ENCODE measurements at places on chromosomes 6 and 20.
A peak's percentile ranks its signal among the peaks of the same experiment; 100 is the strongest.

- peak; percentile 86 for DNase-seq
Measured at GRCh38 chr6:148538261-148539190, 195.9 kb downstream of the SASH1 start.

DNA sequence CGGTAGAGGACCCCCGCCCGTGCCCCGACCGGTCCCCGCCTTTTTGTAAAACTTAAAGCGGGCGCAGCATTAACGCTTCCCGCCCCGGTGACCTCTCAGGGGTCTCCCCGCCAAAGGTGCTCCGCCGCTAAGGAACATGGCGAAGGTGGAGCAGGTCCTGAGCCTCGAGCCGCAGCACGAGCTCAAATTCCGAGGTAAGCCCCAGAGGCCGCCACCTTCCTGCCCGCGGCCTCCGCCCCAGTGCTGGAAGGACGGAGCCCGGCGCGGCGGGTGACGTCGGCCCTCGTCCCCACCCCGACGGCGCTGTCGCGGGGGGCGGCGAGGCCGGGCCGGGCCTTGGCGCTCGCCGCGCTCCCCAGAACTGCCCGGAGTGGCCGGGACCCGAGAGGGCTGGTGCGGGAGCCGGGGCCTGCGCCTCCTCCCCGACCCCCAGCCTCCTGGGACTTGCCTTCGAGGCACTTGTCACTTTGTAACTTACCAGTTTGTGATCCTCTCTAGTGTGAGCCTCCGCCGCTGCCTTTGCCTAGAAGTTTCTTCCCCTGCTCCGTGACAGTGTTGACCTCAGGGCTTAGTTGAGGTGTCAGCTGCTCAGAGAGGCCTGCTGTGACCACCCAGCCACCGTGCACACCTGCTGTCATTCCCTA is 417 bp downstream of the VAPB start:
- DNase-seq, result peak; percentile 49

GRCh38 chr6:62465206-62465605 is 179.2 kb upstream of the KHDRBS2 start:
- no peak for DNase-seq

DNA sequence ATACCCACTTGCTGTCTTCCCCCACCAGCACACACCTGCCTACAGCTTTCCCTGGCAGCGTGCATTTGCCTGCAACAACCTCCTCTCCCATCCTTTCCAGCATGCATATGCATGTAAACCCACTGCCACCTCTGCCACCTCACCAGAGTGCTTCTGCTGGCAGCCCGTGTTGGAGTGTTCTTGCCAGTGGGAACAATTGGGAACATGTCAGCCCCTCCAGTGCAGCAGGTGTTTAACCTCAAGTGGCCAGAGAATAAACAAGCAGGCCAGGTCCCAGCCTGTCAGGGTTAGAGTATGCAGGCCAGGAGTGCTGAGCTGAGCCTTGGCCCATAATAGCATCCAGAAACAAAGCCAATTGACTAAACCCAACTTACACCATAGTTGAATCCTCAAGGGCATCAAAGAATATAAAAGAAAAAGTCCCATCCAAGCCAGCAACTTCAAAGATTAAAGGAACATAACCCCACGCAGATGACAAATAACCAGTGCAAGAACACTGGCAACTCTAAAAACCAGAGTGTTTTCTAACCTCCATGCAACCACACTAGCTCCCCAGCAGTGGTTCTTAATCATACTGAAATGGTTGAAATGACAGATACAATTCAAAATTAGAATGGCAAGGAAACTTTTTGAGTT is 1212.1 kb upstream of the CITED2 start:
- no peak for DNase-seq

GRCh38 chr20:38224531-38224930 is 36.0 kb downstream of the KIAA1755 start:
- no peak for DNase-seq

DNA sequence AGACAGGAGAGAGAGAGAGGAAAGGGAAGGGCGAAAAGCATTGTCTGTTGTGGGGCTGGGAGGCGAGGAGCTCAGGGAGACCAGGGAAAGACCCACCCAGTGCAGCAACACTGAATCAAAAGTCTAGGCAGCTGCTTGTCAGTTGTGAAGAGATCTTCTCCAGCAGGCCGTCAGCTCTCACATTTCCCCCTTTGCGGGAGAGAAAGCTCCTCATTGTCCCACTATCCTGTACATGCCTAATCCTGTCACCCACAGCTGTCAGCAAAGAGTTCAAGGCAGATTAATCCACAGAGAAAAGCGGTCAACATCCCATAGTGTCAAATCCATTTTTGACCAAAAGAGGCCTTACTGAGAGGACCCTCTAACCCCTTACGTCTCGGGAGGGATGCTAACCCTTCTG is 27.3 kb downstream of the RNF182 start:
- no peak for DNase-seq

GRCh38 chr6:34772940-34773339 is 15.6 kb downstream of the SNRPC start:
- DNase-seq, result no peak

DNA sequence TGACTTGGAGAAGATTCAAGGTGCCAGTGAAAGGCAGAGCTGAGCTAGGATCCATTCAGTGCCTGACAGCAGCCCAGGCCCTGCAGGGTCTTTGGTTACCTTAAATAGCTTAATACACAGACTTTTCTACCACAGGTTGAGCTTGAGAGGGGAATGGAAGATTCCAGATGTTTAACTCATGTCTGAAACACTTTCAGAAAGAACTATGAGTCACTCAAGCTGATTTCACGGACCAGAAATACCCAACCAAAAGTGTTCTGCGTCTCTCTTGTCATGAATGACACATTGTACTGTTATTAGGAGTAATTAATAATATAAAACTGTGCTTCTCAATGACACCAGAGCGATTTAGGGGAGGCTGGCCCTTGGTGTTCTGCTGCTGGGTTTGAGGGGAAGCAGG is 6.4 kb upstream of the PMEPA1 start:
- DNase-seq, result peak; percentile 77

DNA sequence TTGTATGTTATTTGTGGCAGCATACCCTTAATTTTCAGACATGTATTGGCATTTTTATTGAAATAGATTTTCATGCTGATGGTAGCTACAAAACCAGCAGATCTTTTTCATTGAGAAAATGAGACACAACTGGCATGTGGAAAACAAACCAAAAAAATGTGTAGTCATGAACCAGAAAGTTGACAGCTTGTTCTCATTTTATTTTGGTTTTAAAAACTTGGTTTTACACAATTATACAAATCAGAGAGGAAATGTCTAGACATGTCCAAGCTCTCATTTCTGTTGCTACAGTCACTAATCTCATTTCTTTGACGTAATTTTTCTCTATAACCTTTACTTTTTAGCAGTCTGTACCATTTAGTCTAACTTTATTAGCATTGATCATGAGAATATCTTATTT is 85.4 kb downstream of the GRIK2 start:
- DNase-seq, result peak; percentile 47

DNA sequence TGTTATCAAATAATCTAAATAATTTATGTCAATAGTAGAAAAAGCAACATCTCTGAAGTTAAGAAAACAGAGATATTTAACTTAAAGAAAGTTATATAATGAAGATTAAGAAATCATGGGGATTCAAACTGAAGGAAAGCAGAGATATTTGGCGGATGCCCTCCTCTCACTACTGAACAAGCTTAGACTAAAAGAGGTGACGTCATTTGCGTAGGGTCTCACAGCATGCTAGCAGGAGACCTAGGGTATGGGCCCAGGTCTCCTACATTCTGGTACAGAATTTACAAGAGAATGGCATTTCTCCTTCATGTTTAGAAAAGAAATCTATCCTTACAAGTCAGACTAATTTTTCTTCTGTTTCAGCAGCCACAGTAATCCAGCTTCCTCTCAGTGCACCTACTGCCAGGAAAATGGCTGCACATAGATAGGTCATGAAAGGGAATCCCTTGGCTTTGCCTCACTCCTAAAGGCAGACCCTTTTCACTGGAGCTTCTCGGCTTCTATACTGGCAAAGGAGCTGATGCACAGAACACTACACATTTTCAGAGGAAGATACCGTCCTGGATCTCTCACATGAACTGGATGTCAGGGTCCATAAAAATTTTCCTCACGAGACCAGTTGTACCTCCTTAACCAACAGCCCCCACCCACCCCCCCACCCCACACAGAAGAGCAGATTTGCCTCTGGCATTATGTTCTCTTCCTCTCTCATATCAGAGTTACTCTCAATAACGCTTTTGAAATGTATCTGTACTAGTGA is 41.8 kb upstream of the DST start:
- no peak for DNase-seq

DNA sequence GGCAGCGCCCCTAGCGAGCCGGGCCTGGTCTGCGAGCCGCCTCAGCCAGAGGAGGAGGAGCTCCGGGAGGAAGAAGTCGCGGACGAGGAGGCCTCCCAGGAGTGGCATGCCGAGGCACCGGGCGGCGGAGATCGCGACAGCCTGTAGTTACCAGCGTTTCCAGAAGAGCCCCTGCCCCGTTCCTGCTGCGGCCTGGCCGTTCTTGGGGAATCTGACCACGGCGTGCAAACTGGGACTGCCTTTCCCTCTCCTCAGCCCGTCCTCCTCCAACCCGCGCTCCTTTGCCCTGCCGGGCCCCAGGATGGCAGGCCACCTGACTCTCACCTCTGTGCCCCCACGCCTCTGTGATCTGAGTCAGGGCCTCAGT is 802 bp downstream of the HDGFL1 start:
- DNase-seq, result no peak

DNA sequence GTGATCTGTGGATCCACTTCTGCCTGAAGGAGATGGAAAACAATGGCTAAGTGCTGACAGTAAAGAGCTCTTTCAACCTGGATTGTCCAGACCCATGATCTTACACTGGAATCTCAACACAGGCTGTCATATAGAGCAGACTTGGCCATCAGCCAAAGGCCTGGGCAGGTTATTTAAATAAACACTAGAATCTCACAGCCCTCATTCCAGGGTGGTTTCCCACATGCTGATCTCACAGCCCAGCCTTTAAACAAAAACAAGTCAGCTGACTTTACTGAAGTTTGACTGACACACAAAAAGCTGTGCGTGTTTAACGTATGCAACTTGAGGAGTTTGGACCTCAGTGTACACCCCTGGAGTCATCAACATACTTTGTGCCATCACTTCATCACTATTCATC is 28.4 kb downstream of the SYNDIG1 start:
- DNase-seq, result no peak

DNA sequence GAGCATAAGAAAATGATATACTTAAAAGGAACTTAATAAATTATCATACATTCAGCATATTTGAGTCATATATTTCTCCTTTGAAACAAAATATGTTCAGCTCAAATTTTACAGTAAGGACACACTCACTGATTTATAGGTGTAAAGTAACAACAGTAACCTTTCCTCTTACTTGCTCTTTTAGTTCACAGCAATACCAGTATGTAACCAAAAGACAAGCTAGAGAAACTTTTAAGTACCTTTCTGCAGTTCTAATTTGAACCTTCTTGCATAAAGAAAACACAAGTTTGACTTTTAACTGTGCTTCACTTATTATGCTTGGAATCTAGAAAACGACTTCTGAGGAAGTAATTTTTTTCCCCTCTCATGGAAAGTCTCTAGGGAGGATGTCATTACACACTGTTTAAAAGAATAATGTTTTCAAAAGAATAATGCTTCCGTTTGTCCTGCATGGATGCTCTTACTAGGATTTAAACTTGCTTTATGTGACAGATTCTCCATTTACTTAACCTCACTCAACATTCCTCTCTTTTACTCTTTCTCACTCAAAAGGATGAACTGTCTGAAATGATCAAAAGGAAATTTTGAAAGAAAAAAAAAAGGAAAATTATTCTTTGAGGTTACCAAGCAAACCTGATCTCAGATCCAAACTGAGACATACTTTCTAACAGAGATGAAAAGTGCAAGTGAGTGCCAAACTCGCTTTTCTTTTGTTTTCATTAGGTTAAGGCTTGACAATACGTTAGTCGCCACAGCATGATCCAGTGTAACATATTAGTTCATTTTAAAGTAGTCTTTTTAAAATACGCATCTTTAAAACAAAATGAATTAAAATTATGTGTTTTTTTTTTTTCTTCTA is 22.4 kb upstream of the CALHM6 start:
- no peak for DNase-seq

DNA sequence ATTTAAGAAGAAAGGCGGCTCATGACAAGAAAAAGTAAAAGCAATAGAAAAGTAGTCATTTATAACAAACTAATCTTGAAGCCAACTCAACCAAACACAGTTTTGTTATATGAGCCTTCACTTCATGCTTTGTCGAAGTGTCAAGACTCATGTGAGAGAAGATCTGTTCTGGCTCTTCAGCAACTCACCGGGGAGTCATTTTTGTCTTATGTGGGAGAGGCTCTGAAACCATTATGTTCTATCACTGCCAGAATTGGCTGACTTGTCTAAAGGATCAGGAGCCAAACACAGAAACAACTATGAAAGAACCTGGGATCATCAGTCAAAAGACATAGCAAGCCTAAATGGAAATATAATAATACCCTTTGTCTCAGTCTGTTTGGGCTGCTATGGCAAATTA is 105.2 kb downstream of the CDK19 start:
- no peak for DNase-seq

DNA sequence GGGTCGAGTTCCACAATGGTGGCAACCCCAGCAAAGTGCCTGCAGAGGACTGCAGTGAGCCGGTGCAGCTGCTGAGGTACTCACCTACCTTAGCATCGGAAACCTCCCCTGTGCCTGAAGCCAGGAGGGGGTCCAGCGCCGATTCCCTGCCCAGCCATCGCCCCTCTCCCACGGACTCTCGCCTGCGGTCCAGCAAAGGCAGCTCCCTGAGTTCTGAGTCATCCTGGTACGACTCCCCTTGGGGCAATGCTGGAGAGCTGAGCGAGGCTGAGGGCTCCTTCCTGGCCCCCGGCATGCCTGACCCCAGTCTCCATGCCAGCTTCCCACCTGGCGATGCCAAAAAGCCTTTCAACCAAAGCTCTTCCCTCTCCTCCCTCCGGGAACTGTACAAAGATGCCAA is 134.1 kb upstream of the CLDN20 start:
- DNase-seq, result no peak

GRCh38 chr20:42308171-42308570 is 690.0 kb upstream of the CHD6 start:
- no peak for DNase-seq

- peak; percentile 60 for DNase-seq
Measured at GRCh38 chr6:45420083-45420908, 42.6 kb upstream of the SUPT3H start.

DNA sequence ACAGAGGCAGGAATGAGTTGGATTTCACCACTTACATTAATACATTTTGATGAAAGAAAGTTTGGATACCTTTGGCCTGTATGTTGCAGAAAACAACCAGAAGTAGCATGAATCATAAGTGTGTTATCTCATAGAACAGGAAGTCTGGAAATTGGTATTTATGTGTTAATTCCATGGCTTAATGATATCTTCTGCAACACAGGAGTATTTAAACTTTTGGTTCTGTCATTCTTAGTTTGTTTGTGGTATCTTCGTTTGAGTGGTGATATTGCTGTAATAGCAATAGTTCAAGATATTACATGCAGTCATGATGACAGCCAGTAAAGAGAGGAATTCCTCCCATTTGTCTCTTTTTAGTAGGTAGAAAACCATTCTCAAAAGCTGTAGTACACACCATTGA is 177.3 kb downstream of the CDKAL1 start:
- no peak for DNase-seq
